CD4-positive, CD25-positive, alpha-beta regulatory T cell (primary cell): ENCODE measurements at places on chromosomes 7 and 10. TPM values are rescaled to one million over a fixed set of nuclear protein-coding genes. Genes with fewer than 3 reads are reported as not detected.

DNA sequence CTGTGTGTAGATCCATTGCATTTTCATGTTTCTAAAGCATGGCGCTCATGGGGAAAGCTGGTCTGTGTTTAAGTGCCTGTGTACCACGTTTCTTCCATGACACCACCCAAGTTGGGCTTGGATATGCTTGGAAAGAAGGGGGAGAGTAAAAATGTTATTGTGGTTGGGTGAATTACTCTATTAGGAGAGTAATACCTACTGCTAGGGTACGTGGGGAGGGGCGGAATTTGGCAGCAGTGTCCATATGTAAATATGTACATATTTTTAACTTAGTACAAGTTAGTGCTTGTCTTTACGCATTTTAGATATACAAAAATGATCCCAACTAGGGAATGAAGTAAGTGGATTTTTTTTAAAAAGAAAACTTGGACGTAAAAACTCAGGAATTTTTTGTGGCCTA is 42.9 kb upstream of the SAMD8 start:
- DNase-seq = no peak

Gene DOCK1
- not detected for polyA plus RNA-seq

- peak; percentile 10 for DNase-seq
Observed at GRCh38 chr7:134919240-134919641, 67.1 kb upstream of the AGBL3 start.

Gene C10orf53
- not detected for polyA plus RNA-seq

Gene PNLIPRP1
- polyA plus RNA-seq = not detected

Gene PNLIP
- polyA plus RNA-seq = not detected

DNA sequence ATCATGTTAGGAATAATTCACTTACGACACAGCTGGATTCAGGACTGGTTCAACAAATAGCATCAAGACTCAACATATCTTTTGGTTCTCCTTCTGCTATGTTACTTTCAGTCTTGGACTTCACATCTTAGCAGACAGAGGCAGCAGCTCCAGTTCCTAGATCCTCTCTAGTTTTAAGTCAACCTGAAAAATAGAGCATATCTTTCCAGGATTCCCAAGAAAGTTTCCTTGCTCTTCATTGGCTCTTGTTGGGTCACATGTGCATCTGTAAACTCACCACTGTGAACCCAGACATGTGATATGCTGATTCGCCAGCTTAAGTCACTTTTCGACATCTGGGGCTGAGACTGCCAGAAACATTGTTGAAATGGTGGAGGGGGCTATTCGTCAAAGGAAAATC is 210.1 kb upstream of the KMT2E start:
- DNase-seq = no peak

GRCh38 chr10:18483516-18484186 is 167.7 kb downstream of the NSUN6 start:
- DNase-seq = no peak

GRCh38 chr7:92058040-92058439 is 76.2 kb downstream of the CYP51A1 start:
- peak; percentile 46 for DNase-seq

DNA sequence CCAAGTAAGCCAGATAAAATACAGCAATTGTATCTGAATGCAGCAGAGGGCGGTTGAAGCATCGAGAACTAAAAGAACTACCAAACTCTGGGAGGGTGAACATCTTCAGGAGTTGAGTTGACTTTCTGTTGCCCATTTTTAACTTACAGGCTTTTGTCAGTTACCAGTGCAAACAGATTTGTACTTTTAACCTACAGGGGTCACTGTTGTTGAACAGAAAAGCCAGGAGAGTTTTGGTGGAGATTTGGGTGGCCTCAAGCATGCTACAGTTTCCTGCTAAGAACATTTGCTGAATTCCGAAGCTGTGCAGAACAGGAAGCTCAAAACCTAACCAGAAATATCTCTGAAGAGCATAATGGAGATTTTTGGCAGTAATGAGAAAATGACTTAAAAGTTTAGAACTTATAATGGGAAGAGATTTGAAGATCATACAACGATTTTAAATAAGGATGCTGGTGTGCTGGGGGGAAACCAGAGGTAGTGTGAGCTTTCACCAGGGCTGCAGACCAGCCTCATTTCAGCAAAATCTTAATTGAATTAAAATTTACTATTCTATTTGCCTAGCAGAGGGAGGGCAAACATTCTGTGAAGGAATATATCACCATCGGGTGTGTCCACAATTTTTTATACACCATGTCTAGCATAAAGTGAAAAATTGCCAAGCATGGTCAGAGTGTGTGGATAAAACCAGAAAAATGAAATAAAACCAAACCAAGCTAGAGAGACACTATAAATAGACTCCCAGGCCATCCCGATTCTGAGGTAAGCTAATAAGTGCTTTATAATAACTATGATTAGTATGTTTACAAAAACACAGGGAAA is 208.6 kb upstream of the CCDC6 start:
- peak; percentile 50 for DNase-seq

- DNase-seq = no peak
Observed at GRCh38 chr10:11166550-11166949, 148.9 kb downstream of the CELF2 start.

Gene ZNF727
- 0.09 TPM for polyA plus RNA-seq

Gene TBXAS1
- polyA plus RNA-seq = 15.3 TPM

- no peak for DNase-seq
Observed at GRCh38 chr7:75658369-75658768, 80.4 kb downstream of the HIP1 start.

Gene GIMAP8
- 15.1 TPM for polyA plus RNA-seq

DNA sequence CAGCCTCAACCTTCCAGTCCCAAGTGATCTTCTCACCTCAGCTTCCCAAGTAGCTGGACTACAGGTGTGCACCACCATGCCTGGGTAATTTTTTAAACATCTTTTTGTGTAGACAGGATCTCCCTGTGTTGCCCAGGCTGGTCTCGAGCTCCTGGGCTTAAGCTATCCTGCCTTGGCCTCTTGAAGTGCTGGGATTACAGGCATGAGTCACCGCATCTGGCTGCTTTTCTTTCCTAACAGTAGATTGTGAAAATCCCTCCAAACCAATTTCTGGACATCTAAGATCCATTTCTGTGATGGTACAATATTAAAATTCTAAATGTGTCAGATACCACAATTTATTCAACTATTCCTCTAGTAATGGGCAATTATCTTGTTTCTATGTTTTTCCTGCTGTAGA is 38.7 kb downstream of the RAB18 start:
- DNase-seq = no peak

Gene SMURF1
- 1.7 TPM for polyA plus RNA-seq

- DNase-seq = peak; percentile 54
Observed at GRCh38 chr10:63522277-63522687, 1.1 kb downstream of the REEP3 start.

Gene NUB1
- polyA plus RNA-seq = 53.8 TPM

- DNase-seq = no peak
Observed at GRCh38 chr10:89567576-89568245, 32.3 kb upstream of the SLC16A12 start.

- no peak for DNase-seq
Observed at GRCh38 chr10:75926763-75927162, 495.3 kb downstream of the LRMDA start.
